ENCODE measurements at places on chromosomes 4 and X. TPM values are rescaled to one million over a fixed set of nuclear protein-coding genes. Genes with fewer than 3 reads are reported as not detected.

Gene SCRG1
- total RNA-seq: not detected

Gene TEX13A
- not detected for total RNA-seq

Gene RHOXF2
- not detected for total RNA-seq

Gene UGT2B15
- total RNA-seq: not detected

Gene HAUS7
- 26.0 TPM for total RNA-seq

Gene NR0B1
- 8.5 TPM for total RNA-seq

Gene CUL4B
- 53.6 TPM for total RNA-seq

Gene CSN1S1
- not detected for total RNA-seq

Gene CAPN6
- not detected for total RNA-seq

Gene RBMXL3
- not detected for total RNA-seq

Gene SSX2B
- not detected for total RNA-seq
